ENCODE measurements at places on chromosomes 12 and 14.

- DNase-seq: peak; percentile 87
Observed at GRCh38 chr14:75077794-75078193, 8.4 kb downstream of the ZC2HC1C start.

DNA sequence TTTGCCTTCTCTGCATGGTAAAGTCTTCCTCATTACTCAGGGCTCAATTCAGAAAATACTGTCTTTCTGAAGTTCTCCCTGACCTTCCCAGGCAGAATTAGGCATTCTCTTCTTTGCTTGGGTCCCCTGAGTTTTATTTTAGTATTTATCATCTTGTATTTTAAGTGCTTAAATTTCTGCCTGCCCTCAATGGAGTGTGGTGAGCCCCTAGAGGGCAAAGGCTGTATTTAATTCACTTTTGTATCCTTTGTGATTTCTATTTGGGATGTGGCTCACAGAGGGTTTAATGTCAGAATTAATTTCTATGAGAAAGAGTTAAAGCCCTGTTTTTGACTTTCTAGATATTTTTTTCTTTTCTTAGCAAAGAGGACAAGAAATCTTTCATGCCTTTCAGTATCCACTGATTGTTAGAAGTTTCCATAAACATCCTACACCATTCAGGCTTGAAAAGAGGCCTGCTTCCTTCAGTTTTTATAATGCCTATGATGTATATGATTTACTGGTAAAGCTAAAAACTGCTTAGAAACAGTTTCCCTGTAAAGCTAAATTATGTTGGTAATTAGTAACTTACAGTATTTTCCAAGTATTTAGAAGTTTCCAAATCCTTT is 55.6 kb upstream of the PTPRB start:
- no peak for DNase-seq

GRCh38 chr12:74794522-74794921 is 256.9 kb downstream of the ATXN7L3B start:
- DNase-seq: no peak

- DNase-seq: no peak
Observed at GRCh38 chr12:69821032-69821455, 4.0 kb upstream of the MYRFL start.

- no peak for DNase-seq
Observed at GRCh38 chr12:105480162-105480561, 149.7 kb downstream of the C12orf75 start.

Data from NCI-H2227 treated with DMSO at 0.1 percent for 48 hours (cell line).